Frontal cortex (tissue), 4 donors: ENCODE measurements at places on chromosomes 3 and 15. TPM values are rescaled to one million over a fixed set of nuclear protein-coding genes. Genes with fewer than 3 reads are reported as not detected.
A peak's percentile ranks its signal among the peaks of the same experiment; 100 is the strongest.

INKA1 gene
- total RNA-seq: 14.3 TPM

DNA sequence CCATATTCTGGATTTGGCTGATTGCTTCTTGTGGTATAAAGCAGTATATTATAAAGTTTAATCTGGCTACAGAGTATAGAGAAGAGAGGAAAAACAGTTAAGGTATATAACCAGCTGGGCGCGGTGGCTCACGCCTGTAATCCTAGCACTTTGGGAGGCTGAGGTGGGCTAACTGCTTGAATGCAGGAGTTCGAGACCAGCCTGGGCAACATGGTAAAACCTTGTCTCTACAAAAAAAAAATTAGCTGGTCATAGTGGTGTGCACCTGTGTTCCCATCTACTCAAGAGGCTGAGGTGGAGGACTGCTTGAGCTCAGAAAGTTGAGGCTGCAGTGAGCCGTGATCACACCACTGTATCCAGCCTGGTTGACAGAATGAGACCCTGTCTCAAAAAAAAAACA, 7.3 kb downstream of the SLC12A6 start:
- no peak for DNase-seq

- DNase-seq: no peak
Measured at GRCh38 chr3:164351131-164351530, 727.2 kb downstream of the SI start.

NUDT16 gene
- 11.8 TPM for total RNA-seq

DNA sequence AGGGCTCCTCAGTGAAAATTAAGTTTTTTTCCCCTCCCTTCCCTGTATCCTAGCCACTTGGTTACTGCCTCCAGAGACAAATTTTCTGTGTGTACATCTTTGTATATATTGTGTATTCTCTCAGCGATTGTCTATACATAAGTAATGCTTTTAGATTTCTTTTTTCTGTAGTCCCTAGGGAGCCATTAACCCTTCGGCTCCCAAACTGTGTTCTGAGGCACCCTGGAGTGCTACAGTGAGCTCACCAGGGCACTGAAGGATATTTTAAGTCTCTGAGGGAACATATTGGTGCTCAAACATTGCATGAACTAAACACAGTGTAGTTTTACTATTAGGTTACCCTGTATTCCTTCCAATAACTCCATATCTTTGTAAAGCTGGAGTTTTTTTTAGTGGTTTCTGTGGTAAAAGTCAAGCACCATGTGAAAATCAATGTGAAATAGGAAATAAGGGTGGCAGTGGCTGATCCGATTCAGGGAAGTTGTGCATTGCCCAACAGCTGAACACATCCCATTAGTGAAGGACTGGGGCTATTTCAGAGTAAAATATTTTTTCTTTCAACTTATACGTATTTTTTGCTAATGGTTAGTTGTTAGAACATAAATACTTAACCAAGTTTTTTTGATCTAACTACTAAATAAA, 43.0 kb downstream of the USP13 start:
- no peak for DNase-seq

GRCh38 chr15:101613130-101614000, 38.8 kb downstream of the TM2D3 start:
- DNase-seq: peak; percentile 69

DNA sequence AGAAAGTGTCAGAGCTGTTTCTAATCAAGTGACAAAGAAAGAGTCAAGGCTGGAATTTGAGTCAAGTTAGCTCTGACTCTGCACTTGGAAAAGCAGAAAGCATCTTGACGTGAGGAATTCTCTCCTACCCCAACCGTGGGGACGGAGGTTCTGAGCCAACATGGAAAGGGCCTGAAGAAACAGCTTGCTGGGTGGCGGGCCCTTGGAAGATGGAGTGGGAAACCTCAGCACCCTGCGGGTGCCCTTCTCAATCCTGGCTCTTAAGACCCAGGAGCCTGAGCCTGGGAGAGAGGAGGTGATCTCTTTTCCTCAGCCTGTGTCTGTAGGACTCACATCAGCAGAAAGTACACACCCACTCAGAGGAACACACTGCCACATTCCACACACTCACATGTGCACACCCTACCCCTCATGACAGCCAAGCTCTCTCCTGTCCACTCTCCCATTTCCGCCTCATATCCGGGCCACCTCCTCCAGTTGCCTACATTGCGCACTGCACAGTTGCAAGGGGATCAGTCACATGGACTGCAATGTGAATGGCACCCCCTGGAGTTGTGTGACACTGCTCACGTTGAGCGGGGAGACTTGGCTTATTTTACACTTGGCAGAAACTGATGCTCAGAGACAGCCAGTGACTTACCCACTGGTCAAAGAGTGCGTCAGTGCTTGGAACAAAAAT, 101.5 kb upstream of the SLC6A6 start:
- DNase-seq: no peak

GRCh38 chr15:90812958-90813265, 55.5 kb upstream of the FURIN start:
- DNase-seq: no peak

DAZL gene
- total RNA-seq: not detected

DNA sequence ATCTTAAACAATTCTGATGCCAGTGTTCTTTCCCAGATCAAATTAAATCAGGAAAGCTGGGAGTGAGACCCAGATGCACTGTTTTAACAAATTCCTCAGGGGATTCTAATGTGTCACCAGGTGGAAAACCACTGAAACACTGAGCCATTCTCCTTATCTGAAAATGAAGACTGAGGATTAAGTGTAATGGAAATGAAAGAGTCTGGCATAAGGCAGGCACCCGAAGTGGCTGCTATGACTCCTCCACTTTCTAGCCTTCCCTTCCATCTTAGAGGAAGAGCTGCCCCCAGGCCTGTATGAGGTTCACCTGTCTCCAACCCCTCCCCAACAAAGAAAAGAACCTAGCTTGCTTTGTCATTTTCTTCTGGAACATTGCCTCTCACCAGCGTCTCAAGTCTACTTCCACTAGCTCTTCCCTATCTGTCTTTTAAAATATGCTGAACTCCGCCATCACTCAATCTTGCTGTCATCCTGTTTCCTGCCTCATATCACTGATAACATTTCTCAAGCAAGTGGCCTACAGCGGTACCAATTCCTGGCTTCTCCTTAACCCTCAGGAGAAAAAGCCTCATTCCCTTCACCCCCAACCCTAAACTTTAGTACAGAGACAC, 13.7 kb upstream of the ABHD2 start:
- no peak for DNase-seq

- no peak for DNase-seq
Measured at GRCh38 chr3:126493051-126493450, 17.4 kb upstream of the ZXDC start.

DNA sequence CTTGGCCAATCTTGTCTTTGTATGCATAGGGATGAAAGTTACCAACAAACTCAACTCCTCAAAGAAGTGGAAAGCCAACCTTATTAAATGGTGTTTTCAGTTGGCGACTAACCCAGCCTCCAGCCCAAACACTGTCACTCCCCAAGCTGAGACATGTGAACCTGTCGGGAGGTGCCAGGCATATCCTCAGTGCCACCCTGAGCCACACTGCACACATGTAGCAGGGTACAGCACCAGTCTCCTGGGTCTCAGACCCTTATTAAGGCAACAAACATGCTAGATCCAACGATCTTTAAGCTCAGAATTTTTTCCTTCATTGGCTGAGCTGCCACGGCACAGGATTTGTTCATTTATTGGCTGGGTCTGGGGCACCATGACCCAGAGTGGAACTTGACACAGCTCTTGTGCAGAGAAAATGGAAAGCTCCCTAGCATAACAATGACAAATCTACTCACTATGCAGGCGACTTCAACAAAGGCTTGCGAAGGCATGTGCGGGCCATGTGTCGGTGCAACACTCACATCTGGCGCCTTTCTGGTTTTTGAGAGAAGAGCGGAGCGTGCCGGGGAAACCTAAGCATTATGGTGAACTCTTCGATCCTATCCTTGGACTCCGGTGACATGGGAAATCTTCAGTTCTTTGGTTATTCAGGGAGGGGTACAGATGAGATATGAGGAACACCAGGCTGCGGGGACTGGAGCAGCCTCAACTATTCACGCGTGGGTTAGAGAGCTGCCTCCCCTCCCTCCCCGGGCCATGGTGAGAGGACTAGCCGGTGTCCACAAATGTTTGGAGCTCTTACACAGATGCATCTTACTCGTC, 190.1 kb downstream of the FAM43A start:
- no peak for DNase-seq

SLC4A7 gene
- total RNA-seq: 658 TPM

DNA sequence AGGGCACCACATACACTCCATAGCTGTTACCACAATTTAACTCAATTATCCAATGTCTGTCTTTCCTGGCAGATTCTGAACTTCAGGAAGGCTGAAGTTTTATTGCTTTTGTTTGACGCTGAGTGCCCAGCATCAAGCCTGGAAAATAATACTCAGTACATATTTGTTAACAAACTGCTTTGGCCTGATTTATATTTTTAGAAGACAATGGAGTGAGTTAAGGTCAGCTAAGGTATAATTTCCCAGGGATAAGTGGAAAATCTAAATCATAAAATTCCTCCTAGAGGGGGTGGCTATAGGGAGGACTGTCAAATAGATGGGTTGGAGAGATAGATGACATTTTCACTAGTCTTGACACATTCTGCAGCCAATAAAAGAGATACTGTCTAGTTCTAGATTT, 659.4 kb upstream of the ADAMTS9 start:
- no peak for DNase-seq

EPHA3 gene
- total RNA-seq: 136 TPM

GRCh38 chr3:36905545-36905944, 39.3 kb downstream of the TRANK1 start:
- no peak for DNase-seq

PRR20G gene
- total RNA-seq: not detected

- no peak for DNase-seq
Measured at GRCh38 chr15:62060896-62061280, 641 bp upstream of the VPS13C start.

GRCh38 chr3:119315600-119316312, 21.6 kb downstream of the ARHGAP31 start:
- no peak for DNase-seq

GOLGA6B gene
- total RNA-seq: not detected

- no peak for DNase-seq
Measured at GRCh38 chr15:95249524-95249923, 1018.2 kb downstream of the MCTP2 start.

- DNase-seq: no peak
Measured at GRCh38 chr3:60424942-60425341, 826.3 kb downstream of the FHIT start.

TMEM40 gene
- not detected for total RNA-seq

DNA sequence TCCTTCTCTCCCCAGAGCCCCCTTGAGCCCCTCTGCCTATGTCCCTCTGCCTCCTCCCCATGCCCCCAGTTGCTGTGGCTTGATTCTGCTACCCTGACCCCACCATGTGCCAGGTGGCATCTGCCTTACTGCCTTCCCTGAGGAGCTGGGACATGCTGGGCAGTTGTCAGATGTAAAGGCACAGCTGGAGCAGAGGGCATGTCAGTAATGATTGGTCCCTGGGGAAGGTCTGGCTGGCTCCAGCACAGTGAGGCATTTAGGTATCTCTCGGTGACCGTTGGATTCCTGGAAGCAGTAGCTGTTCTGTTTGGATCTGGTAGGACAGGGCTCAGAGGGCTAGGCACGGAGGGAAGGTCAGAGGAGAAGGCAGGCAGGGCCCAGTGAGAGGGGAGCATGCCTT, 3.5 kb upstream of the PPCDC start:
- DNase-seq: no peak

RAD51 gene
- 0.82 TPM for total RNA-seq

GRCh38 chr3:151391720-151392119, 7.2 kb upstream of the P2RY12 start:
- DNase-seq: no peak

- no peak for DNase-seq
Measured at GRCh38 chr3:187719628-187720336, 17.4 kb upstream of the RTP2 start.

AP3B2 gene
- total RNA-seq: 55.8 TPM

DNA sequence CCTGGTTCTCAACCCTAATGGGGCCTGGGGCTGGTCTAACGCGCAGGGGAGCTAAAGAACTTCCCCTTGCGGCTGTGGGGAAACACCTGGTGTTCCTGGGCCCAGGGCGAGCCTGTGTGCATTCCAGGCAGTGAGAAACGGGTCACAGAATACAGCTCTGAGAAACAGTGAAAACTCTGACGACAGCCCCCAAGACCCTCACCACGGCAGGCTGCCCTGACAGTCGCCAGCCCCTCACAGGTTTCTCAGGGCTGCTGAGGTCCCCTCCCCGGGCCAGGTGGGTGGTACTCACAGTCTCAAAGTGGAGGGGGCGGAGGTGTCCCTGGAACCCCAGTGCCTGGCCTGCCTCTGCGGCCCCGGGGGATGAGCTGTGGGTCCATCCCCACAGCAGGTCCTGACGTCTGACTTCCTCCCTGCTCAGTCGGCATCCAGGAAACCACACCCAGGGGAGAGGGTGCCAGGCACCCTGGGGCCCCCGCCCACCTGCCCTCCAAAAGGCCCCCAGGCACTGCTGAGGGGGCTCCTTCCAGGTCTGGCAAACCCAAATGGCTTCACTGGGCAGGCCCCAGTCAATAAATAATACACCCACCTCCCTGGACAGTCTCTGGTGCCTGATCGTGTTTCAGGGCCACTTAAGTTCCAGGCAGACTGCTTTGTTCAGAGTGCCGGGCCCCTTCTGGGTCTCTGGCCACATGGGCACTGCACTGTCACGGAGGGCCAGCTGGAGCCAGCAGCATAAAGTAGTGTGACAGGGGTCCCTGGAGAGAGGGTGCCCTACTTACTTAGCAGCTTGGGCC, 57.7 kb downstream of the IQSEC1 start:
- no peak for DNase-seq
